ENCODE measurements at places on chromosomes 12 and 14.

DNA sequence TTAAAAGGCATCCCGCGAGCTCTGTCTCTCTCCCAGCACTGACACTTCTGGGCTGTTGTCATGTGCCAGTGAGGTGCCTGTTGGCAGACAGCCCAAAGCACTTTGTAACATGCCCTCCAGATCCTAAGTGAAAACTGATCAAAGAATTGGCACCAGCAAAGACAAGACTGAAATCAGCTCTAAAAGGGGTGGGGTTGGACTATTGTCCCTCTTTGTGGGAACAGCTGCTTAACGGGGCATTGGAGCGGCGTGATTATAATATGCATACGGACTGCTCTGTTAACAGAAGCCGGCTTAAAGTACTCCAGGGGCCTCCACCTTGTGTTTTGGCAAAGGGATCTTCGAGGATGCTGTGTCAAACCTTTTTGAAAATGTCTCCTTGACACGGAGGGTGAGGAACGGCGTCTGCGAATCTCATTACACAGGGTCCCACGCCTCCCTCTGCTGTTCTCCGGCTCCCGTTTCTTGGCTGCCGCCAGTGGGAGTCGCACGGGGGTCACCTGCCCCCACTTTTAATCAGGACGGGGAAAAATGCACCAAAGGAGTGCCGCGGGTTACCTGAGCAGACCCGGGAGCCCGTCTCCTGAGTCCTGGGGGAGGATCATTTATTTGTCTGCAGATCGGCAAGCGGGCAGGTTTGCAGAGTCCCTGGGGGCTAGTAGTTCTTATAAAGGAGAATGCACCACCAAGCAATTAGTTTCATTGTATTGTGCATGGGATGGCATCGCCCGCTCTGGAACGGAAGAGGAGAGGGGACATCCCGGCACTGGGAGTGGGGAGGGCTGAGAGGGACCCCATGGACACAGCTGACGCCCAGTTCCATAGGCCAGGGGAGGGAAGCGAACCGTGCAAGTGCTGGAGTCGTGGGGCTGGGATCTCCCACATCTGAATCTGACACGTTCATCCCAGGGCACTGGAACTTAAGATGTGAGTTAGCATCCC is 44.3 kb downstream of the SPRING1 start:
- DNase-seq, result no peak

DNA sequence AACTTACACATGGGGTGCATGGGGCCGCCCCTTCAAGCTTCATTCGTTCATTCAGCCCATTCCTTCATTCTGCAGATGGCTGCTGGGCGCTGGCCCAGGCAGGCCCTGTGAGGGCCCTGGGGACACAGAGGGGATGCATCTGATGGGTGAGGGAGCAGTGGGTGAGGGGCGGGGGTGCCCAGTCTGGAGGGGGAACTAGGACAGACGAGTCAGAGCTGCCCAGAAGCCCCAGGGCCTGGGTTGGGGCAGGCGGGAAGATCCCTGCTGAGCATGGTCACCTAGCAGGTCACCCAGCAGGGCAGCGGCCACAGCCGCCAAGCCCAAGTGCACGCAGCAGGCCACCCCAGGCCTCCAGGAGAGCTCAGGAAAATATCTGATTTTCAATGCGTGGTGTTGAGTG is 14.1 kb downstream of the TRMT61A start:
- DNase-seq, result no peak

DNA sequence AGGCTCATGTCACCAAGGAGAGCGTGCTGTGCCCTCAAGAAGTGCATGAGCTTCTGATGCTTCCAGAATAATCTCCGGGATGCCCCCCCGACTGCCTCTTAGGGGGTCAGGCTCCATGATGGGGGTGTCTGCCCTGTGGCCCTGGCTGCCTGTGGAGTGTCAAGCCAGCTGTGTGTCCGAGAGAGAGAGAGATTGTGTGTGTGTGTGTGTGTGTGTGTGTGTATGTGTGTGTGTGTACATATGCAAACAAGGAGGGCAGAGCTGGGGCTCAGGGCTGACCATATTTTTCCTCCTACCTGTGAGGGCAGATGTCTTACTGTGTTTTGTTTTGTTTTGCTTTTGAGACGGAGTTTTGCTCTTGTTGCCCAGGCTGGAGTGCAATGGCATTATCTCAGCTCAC is 5.6 kb upstream of the ALDH2 start:
- no peak for DNase-seq

DNA sequence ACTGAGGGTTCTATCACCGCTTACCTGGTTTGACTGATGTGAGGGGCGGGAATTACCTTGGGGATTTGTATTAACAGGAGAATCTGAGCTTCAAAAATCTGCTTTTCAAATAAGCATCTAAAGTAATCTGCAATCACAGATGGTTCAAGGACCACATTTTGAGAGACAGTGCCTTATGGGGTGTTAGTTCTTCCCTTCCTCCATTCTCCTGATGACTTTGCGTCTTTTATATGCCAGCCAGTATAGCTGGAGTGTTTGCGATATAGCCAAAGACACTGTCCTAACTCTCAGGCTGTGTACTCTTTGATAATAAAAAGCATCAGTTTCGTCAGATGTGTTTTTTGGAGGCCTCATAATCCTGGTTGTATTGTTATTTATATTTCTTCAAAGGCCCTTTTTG is 39.5 kb downstream of the PPHLN1 start:
- no peak for DNase-seq
